ENCODE measurements at places on chromosomes 5 and 9. TPM values are rescaled to one million over a fixed set of nuclear protein-coding genes. Genes with fewer than 3 reads are reported as not detected.

DNA sequence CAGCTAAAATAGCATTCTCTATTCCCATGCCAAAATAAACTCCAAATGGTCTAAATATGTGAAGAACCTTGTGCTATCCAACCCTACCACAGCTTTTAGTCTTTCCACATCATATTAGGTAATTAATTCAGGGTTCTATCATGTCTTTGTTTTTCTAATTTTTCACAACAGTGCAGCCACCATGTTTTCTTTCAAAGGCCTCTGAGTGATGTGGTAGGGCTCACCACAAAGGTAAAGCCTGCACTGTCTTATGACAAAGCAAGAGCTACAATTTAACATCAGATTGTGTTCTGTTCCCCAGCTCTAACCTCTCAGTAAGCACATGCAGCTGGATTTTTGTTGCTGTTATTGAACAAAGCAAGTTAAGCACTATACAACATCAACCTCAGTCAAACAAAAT, 52.4 kb downstream of the MEF2C start:
- no peak overlapping the region for H3K4me3 ChIP-seq
- no peaks in the 10 kb centered on the region for H3K27me3 ChIP-seq
- H3K4me1 ChIP-seq: peaks cover 14% of the 10 kb centered on the region
- DNase-seq: no peak
- no peaks in the 10 kb centered on the region for H3K36me3 ChIP-seq

The CDX1 gene
- 5.0 TPM for total RNA-seq

DNA sequence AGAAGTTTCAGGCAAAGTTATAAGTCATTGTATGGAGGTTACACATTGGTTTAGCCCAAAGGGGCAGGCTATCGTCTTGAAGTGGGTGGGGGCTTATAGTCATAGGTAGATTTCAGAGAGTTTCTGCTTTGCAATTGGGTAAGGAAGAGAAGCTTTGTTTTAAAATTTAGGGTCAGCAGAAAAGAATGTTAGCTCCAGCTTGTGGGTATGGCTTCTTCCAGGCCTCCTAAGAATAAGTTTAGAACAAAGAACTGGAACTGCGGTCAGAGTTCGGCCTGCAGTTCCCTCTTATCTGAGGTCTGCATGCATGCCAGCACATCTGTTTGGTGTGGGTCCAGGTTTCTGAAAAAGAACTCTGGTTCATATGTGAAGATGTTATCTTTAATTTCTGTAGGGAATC, 96.1 kb downstream of the CYFIP2 start:
- peaks cover 28% of the 10 kb centered on the region for H3K4me1 ChIP-seq
- no peak for DNase-seq

The SPATA31A3 gene
- total RNA-seq: not detected

DNA sequence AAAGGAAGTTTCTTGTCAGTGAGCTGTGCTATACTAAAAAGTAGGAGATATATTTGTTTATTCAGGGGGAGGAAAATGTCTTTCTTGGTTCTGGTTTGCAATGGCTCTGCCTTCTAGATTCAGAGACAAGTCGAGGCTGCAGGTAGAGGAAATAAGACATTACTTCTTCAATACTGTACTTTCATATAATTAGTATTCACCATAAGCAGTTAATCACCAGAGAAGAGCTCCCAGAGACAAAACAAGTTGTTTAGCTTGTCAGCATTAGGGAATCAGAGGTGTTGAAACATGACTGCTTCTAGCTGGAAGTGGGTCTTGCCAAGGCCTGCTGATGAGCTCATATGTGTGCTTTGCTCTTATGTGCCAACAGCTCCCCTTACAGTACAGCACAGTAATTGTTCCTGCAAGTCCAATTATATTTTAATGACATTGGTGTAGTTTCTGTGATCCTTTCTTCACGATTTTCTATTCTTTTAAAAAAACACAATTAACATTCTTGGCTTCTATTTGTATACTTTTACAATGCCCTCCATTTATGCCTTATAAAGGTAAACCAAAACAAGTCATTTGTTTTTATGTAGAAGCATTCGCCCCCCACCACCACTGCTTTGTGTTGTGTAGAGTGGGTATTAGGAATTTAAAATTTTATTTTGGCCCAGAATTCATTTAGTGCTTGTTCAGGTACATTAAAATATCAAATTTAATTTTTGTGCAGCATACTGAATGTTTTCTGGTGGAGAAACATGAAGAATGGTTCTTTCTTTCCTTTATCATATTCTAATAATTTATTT, 112.2 kb downstream of the RPS23 start:
- peak overlapping the region; percentile 67 for H3K27ac ChIP-seq
- H3K36me3 ChIP-seq: no peaks in the 10 kb centered on the region

GRCh38 chr5:67702008-67702407, 505.4 kb upstream of the CD180 start:
- H3K27ac ChIP-seq: no peak overlapping the region
- H3K4me3 ChIP-seq: no peak overlapping the region

DNA sequence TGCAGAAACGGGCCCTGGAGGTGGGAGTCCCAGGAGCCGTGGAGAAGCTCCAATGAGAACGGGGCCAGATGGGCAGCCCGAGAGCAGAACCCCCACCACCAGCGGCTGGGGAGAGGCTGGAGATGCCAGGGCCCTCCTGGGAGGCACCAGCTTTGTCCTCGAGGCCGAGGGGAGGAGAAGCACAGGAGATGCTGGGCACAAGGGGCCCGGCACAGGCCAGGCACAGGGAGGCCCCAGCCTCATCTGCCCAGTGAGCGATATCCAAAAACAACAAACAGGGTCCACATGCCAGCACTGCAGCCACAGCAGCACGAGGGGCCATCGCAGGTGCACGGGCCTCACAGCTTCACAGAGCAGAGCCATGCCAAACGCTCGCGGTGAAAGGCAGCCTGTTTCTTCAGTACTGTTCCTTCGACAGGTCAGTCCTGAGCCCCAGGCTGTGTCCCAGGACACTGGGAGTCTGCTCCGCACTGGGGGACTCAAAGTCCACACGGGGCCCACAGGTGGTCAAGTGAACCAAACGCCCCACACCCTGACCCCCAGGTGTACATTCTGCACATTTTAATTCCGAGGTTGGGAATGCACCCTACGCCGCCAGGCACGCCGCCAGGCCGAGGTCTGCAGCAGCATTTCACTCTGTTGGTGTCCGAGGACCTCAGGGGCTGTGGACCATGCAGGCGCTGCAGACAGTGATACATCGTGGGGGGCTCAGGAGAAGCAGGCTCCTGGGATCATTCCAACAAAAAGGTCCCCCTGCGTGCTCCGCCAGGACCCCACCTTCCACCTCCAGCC, 9.5 kb downstream of the LPCAT1 start:
- H3K27me3 ChIP-seq: no peaks in the 10 kb centered on the region
- H3K27ac ChIP-seq: peak overlapping the region; percentile 78
- H3K4me3 ChIP-seq: peak overlapping the region; percentile 50
- peaks cover 8% of the 10 kb centered on the region for H3K36me3 ChIP-seq
- peak; percentile 67 for DNase-seq
- peaks cover 30% of the 10 kb centered on the region for H3K4me1 ChIP-seq

DNA sequence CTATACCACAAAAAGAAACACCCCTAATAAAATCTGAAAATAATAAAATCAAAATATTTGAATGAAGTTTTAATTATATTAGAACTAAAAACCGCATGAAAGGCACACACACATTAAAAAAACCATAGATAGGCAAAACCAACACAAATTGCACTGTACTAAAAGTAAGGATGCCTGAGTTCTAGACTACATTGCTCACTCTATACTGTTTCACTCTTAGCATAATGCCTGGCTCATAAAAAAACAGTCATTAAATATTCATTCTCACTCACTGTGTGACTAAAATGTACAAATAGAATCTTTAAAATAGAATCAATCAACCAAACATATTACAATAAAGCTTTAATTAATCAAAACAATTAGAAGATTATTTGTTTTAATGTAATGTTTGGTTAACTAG, 41.7 kb downstream of the CETN3 start:
- no peaks in the 10 kb centered on the region for H3K4me1 ChIP-seq
- no peaks in the 10 kb centered on the region for H3K36me3 ChIP-seq
- H3K27ac ChIP-seq: no peak overlapping the region
- no peak overlapping the region for H3K4me3 ChIP-seq

GRCh38 chr5:81786991-81787390, 36.1 kb upstream of the SSBP2 start:
- H3K4me3 ChIP-seq: peak overlapping the region; percentile 57
- peaks cover 3% of the 10 kb centered on the region for H3K36me3 ChIP-seq
- DNase-seq: no peak
- peak overlapping the region; percentile 64 for H3K27ac ChIP-seq
- peaks cover 26% of the 10 kb centered on the region for H3K4me1 ChIP-seq
